C1 segment of cervical spinal cord (tissue), 14 donors: ENCODE measurements at places on chromosomes 3 and 15.

DNA sequence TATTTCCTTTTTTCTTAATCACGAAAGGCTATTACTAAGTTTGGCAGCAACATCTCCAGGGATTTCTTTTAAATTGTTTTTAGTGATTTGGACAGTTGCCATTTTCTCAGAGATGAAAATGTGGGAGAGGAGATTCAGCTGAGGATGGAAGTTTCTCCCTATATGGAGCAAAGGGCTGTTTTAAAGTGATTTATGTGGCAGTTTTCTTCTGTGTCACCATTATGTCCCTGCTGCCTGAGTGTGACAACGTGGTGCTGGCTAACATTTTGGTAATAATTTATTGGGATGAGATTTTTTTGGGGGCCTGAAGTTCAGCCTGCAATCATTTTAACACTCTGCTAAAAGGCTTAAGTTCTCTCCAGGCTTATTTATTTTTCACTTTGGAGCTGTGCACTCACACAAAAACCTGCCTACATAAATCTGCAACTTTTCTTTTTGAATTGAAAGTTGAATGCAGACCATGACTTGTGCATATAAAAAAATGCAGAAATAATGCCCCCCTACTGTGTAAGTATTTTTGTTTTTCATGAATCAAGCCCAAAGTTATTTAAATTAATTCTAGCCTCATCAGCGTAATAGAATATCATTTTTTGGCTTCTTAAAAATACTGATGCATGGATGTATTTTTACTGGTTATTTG is 210.9 kb downstream of the ZIC1 start:
- peak; percentile 26 for DNase-seq

DNA sequence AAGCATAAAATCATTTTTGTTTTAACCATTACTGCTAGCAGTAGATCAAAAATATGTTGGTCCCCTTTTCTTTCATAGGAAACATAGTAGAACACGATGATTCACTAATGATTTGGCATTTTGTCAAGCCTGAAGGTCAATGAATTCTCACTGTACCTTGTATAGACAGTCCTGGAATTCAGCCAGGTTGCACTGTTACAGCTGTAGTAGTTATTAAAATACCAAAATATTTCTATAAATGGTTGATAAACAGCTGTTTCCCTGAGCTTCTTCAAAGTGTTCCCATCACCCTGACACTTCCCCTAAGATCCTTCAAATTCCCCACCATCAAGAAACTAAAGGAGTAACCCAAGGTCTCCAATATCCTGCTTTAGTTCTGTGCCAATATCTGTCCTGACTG is 200.9 kb downstream of the ATP8B4 start:
- DNase-seq, result no peak

DNA sequence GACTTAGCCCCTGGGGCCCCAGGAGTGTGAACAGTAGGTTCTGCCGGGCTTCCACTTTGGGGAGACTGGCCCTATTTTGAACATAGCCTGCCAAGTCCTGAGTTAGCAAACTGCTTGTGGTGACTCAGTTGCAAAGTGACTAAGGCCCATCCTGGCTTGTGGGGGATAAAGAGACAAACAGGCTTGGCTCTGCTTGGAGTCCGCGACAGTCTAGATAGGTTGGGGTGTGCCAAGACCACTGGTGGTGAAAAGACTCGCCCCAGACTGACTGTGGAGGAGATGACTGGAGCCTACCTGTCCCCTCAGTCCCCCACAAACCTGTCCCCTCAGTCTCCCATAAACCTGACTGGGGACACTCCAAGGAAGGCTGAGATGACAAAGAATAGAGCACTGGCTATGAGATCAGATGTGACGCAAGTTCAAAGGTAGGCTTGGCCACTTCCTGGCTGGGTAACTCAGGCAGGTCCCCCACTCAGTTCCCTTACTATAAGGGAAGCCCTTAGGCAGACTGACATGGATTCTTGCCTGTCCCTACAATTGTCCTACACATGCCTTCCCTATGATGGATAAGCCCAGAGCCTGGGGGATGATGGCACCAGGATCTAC is 4.3 kb downstream of the DNASE1L3 start:
- DNase-seq, result no peak

DNA sequence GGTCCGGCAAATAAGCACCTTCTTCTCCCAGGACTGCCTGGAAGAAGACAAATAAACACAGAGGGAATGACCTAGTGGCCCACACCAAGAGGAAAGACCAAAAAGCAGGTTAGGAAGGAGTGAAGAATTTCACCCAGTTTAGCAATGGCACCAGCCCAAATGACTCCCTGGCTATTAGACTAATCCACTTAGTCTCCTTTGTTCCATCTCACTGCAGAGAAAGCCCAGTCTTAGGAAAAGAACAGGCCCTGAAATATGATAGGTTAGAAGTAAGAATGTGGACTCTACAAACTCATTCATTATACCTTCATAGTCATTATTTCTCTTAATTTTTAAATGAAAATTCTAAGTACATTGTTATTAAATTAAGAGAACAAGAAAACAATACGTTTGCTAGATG is 23.2 kb downstream of the SERPINI2 start:
- DNase-seq, result no peak
